ENCODE measurements at places on chromosomes 2 and 18.

DNA sequence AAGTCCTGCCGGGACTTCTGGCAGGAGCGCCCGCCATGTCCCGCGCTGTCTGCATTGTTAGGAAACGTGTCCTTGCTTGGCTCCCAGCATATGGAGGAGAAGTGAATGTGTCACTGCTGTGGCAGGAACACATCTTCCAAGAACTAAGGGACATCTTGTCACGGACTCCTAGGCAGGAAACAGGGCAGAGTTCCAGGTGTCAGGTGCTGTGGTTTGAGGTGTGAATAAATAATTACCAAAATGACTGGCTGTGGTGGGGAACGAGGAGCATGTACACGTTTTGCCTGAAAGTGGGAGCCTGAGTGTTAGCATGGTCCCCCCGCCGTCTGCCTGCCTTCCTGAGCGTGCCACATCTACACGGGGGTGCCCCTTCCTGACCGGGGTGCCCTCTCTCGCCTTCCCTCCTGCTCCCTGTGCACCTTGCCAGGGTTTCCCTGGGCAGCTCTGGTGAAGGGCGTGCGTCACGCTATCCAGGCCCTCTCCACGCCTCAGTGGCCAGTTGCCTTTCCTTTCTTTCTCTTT lies 237.5 kb downstream of the LDLRAD4 start:
- no peak for DNase-seq

DNA sequence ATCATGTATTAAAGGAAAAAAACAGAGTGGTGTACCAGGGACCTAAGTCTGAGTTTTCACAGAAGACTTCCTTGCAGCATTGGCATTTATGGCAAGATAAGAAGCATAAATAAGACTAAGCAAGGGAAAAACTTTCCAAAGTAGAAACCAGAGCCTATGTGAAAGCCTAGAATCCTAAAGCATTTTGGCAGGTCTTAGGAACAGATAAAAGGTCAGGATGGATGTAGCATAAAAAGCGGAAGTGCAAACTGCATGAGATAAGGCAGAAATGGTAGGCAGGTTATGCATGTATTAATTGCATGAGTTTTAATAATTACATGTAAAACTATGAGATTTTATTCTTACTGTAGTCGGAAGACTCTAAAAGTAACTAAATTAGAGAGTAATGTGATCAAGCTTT lies 596.5 kb downstream of the SUCLG1 start:
- no peak for DNase-seq

DNA sequence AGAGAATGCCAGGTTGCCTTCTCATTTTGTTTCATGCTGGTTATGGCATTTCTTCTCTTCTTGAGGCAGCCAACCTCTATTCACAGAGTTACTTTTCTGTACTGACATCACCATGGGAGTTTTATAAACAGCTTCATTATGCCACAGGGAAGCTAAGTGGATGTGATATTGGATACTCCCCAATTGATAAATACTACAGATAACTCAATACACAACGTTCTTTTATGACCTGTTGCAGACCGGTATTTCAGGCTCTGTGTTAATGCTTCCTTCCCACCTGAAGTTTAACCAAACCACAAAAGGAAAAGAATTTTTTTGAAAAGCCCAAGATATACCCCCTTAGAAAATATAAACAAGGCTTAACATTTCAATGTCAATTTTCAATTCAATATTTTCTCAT lies 258.3 kb upstream of the SOX11 start:
- DNase-seq: no peak

DNA sequence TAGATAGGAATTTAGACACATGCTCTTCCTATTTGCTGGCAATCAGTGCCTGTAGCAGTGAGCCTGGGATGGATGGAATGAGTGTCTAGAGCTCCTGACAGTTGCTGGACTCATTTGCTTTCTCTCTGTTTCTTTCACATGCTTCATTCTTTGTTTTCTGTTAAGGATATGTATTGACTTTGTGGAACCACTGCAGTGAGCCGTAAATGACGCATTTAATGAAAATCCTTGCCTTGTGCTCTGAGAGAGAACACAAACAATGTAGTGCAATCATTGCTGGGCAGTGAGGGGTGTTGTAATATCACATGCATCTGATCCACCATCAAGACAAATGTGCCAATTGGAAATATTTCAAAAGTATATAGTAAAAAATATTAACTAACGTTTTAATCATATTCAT lies 25.2 kb upstream of the CDH20 start:
- no peak for DNase-seq
